ENCODE measurements at places on chromosomes 2 and 18.

DNA sequence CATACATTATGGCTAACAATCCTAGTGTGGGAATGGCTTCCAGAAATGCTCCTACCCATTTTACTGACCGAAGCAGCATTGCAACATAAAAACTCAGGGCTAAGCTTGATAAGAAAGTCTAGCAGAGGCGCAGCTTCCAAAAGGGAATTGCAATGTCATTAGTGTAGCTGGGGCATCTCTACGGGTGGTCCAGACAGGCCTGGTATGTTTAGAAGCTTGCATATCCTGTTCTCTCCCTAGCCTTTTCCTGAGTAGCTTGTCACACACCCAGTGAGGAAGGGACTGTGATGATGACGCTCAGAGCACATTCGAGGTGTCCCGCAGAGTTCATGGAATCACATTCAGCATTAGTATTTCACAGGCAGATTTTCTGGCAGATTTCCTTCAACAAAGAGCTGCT is 38.0 kb upstream of the COL5A2 start:
- DNase-seq: no peak

DNA sequence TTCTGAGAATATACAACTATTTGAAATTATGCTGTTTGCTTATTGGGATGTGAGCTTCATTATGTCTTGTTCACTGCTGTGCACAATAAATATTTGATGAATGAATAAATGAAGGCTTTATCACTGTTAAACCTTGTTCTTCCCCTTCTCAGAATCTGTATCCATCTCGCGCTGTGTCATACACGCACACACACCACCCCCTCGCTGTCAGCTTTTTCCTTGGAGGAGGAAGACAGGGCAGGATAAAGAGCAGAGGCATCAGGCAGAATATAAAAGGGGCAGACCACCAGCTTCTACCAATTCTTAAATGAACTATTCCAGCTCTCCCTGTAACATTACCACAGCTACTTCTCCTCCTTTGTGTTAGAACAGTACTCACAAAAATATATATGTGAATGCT is 75.0 kb downstream of the CD226 start:
- no peak for DNase-seq

- no peak for DNase-seq
These were observed 403.4 kb upstream of the CDH7 start for GRCh38 chr18:65347446-65347845.

DNA sequence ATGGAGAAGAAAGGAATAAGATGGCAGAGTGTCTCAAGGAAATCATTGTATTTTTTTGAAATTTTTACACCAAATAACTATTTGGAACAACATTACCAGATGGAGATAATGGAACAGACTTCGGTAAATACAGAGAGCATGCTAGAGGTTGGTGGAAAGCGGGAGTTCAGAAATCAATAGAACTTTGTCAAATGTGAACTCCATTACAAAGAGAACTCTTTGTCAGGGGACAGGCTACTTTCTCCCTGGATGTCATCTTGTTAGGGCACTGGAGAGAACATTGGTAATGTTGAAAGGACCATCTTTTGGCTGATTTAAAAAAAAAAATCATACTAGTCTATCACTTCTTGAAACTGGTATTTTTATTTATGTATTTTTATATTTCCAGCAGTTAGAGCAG is 30.8 kb downstream of the DCC start:
- no peak for DNase-seq

- no peak for DNase-seq
These were observed 67.8 kb downstream of the NXPH2 start for GRCh38 chr2:138712212-138712979.

DNA sequence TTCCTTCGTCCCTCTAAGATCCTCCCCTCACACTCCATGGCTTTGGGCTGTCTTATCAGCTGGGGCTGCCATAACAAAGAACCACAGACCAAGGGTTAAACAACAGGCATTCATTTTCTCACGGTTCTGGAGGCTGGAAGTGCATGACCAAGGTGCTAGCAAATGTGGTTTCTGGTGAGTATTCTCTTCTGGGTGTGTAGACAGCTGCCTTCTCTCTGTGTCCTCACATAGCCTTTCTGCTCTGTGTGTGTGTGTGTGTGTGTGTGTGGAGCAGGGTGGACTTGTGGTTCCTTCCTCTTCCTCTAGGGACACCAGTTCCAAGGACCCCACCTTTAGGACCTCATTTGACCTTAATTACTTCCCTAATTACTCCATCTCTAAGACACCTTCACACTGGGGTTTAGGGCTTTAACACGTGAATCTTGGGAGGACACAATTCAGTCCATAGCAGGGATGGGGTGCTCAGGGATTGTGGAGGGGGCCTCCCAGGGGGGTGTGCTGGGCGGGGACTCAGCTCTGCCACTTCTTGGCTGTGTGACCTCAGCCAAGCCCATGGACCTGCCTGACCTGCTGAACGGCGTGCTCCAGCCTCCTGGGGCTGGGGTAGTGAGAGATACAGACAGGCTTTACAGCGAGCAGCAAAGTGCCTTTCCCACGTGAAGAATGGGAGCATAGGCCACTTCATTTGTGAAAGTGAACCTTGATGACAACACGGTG is 38.0 kb downstream of the ACKR3 start:
- DNase-seq: no peak

GRCh38 chr2:196453613-196454047 is 185.9 kb upstream of the CCDC150 start:
- peak; percentile 48 for DNase-seq

GRCh38 chr2:214995409-214995808 is 143.0 kb downstream of the ABCA12 start:
- no peak for DNase-seq

GRCh38 chr18:49456794-49457193 is 3.7 kb downstream of the DYM start:
- DNase-seq: no peak

GRCh38 chr2:168587307-168587706 is 131.2 kb downstream of the CERS6 start:
- no peak for DNase-seq

DNA sequence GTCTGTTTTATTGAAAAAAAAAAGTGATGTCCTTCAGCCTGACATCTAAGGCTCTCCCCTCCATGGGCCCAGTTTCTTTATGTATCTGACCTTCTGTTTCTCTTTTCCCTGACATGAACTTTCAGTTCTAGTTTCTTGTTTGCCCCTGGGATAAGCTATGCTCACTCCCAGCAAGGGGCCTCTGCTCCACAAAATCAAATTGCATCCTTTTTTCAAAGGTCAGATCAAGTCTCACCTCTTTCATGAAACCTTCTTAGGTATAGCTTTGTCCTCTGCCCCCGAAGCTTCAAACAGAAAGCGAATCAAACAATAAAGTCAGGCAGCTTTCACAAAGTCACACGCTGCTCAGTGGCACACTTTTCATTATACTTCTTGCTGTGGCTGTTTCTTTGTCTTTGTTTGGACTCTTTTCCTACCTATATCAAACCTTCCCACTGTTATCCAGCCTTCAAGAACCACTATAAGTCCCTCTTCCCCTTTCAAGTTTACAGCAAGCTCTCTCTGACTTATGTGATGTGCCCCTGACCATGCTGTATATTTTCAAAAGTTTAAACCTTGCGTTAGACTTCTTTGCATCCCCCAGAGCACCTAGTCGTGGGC is 23.3 kb downstream of the MAP3K19 start:
- DNase-seq: no peak

- DNase-seq: no peak
These were observed 101.1 kb downstream of the TRABD2A start for GRCh38 chr2:84779781-84780180.

DNA sequence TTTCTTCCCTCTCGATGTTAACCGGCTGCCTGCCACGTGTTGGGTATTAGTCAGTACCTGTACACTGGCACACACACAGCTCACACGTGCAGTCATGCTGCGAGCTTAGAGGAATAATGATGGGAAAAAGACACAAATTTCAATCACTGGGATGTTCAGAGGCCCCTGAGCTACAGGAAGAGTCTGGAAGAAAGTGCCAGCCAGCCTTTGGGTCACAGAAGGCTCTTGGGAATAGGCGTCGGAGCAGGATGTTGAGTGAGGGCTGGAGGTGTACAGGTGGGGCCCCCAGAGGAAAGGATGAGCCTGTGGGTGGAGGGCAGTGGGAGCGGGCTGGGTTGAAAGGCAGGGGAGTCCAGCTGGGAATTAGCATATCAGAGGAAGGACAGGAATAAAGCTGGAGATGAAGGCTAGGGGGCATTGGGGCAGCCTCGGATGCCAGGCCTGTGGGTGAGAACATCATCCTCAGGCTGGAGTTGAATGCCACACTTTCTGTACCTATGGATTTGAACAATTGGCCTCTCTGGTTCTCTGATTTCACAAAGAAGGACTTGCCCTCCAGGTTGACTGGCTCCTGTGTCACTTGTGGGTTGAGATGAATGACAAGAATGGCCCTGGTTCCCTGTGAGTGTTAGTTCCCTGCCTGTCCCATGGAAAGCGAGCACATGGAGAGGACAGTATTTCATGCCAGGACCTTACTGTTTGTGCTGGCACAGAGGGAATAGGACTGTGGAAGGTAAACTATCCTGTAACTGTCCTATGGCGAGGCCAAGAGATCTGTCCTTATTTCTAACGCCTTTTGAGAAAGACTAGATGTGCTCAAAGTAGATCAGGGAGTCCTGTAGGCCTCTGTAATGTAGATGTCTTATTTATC is 40.6 kb downstream of the GREB1 start:
- DNase-seq: no peak

DNA sequence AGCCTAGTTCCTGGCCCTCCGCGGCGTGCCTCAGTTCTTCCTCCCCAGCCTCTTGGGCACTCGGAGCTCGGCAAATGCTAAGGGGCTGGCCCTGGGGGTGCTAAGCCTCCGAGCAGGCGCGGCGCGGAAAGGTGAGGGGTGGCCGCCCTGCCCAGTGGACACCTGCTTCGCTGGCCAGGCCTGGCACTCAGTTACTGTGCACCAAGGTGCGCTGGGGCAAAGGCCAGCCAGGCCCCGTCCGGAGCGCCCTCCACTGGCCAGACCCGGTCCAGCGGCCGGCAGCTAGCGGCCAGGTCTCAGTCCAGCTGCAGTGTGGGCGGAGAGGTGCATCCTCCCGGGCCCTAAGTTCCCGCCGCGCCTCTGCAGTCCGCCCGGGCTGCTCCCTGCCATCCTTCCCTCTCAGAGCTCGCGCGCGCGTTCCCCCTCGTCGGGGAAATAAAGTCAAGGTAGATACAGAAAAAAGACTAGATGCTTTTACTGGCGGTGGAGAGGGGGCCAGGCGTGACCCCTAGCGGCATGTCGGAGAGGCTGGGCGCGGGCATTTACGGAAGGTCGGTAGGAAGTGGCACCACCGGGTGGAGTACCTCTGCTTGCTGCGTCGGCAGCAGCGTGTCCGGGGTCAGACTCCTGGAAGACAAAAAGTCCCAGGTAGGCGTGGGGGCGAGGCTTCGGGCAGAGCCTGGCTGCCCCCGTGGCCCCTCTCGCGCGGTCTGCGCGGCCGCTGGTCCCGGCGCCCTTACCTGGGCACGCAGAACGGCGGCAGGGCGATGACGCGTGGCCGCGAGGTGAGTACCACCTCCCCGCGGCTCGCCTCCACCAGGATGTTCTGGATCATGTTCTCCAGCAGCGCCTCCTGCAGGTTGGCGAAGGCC is 9.4 kb upstream of the CRYBA2 start:
- peak; percentile 60 for DNase-seq

GRCh38 chr2:27162151-27163121 is 13.6 kb downstream of the TCF23 start:
- no peak for DNase-seq
